ENCODE measurements at places on chromosomes 13 and 19. TPM values are rescaled to one million over a fixed set of nuclear protein-coding genes. Genes with fewer than 3 reads are reported as not detected.

ZNF155 gene
- 7.3 TPM for polyA plus RNA-seq

EEF1AKMT1 gene
- polyA plus RNA-seq = 6.4 TPM

CADM4 gene
- 9.8 TPM for polyA plus RNA-seq

CFD gene
- 27.8 TPM for polyA plus RNA-seq

LGI4 gene
- 8.0 TPM for polyA plus RNA-seq

DACT3 gene
- 1.3 TPM for polyA plus RNA-seq

FREM2 gene
- polyA plus RNA-seq = 2.3 TPM

CRX gene
- polyA plus RNA-seq = not detected

TLE5 gene
- polyA plus RNA-seq = 573 TPM

EPSTI1 gene
- 1.4 TPM for polyA plus RNA-seq
